ELF-1 (cell line): ENCODE measurements at places on chromosomes 16 and 17.

DNA sequence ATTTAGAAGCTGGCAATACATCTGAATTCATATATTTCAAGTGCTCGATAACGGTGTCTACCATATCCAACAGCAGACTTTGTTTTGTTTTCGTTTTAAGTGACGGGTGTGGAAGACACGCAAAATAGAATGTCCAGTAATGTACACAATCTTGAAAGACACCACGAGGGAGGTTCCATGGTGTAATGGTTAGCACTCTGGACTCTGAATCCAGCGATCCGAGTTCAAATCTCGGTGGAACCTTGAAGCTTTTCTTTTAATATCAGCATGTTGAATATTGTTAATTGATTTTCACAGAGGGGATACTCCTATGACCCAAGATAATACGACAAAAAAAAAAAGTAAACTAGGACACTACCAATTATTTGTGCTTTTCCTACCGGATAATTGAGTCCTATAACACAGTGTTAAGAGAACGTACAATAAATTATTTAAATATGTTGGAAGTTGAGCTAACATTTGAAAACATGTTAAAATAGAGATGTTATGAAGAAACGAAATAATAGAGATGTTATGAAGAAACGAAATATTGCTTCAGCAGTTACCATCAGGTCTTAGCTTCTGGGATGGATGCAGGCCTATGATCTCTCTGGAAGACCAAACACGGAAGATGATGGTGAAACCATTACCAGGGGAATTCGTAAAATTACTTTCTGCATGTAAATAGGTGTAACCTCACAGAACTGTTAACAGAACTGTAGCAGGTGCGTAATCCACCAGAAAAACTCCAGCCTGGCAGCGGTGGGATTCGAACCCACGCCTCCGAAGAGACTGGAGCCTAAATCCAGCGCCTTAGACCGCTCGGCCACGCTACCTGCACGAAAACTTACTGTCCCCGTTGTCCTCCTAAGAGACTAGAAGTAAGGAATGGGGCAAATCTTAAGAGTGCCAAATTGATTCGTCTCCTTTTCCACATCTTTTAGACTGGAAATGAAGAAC lies 1.5 kb upstream of the ALOXE3 start:
- peak; percentile 97 for DNase-seq

DNA sequence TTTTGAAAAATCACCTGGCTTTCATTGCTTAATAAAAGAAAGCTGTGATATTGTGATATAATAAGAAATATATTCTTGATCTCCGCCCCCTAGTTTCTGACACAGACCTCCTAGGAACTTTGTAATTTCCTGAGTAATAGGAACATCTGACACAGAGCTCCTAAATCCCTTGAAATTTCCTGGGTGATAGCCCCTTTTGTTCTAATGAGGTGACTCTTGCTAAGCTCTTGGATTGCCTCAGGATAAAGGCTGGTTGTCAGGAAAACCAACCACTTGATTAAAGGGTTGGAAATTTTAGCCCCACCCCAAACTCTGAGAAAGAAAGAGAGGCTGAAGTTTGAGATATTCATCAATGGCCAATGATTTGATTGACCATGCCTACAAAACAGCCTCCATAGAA lies 326.4 kb upstream of the KIF2B start:
- DNase-seq, result peak; percentile 12

DNA sequence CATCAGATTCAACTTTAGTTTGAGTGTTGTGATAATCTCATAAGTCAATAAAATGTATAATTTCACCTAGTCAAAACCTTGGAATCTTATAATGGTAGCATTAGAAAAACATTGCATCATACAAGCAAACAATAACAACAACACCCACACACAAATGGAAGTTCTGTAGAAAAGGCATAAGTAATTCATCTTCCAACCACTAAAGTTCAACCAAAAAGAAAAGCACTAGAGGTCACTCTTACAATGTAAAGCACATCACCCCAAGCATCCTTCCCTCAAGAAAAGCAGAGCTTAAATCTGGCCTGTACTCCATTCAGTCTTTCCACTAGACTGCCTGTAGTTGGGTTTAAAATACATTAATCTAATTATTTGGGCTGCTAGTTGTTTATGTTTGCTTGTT lies 1.8 kb downstream of the CNTNAP4 start:
- peak; percentile 14 for DNase-seq

DNA sequence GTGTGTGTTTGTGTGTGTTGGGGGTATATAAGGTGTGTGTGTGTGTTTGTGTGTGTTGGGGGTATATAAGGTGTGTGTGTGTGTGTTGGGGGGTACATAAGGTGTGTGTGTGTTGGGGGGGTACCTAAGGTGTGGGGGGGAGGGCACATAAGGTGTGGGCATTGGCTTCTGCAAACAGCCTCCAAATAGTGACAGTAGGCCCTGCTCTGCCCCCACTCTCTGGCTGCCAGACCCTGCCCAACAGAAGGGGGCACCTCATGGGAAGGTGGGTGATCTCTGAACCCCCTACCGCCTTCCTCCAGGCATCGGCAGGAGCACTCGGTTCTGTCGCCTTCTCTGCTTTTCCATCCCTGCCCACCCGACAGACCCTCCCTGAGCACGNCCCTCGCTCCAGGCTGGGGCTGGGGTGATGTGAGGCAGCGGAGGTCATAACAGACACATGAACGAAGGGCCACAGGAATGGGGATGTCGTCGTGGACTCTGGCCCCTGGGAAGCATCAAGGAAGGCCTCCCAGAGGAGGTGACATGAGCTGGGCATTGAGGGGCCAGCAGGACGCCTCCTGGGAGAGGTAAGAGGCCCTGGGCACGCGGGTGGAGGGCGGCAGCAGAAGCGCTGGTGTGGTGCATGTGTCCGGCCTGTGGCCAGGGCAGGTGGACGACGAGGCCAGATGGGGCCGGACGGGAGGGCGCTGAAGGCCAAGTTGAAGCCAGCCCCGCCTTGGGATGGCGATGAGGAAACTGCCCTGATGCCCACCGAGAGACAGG lies 136.6 kb upstream of the RPH3AL start:
- DNase-seq, result peak; percentile 43
